ENCODE measurements at places on chromosomes 5 and 9.

DNA sequence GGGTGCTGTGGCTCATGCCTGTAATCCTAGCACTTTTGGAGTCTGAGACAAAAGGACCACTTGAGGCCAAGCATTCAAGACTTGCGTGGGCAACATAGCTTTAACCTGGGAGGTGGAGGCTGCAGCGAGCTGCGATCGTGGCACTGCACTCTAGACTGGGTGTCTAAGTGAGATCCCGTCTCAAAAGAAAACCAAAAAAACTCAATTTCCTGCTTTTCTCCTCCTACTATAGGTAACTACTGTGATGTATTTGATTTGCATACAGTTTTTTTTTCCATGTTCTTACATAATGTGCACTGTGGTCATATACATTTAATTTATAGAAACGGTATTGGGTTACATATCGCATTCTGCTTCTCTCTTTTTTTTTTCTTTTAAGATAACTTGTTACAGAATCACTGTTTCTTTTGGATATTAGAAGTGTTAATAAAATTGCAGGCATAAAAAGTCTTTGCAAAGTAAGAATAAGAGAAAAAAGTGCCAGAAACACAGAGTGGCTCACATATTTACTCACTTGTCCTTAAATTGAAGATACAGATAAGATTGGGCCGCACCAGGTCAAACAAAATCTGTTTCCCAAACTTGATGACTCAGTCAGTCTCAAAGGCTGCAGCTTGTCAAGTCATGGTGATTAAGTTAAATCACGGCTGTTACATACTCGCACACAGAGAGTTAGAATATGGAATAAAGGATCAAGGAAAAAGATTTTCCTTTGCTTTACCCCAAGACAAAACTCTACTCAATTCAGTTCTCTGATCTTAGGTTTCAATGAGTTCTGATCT, 2.0 kb upstream of the PTGR1 start:
- no peak for DNase-seq

GRCh38 chr5:136104306-136104965, 28.2 kb upstream of the SMAD5 start:
- no peak for DNase-seq

- DNase-seq, result no peak
Measured at GRCh38 chr9:101463397-101463796, 27.8 kb upstream of the ALDOB start.

DNA sequence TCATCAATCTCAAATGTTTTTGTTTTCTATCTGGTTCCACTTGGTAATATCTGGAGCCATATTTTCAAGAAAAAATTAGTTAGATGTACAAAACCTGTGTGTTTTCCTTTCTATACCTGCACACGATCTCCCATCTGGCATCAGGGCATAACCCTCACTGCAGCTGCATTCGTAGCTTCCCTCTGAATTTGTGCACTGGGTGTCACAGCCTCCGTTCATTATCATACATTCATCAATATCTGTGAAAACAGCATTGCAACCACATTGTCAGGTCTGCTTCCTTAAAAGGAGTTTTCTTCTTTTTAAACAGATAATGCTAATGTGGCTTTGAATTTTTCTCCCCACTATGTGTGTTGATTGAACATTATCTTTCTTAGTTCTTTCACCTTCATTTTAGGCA, 202.7 kb downstream of the FBN2 start:
- DNase-seq, result no peak

- DNase-seq, result no peak
Measured at GRCh38 chr9:81861644-81862043, 66.6 kb upstream of the SPATA31D4 start.

DNA sequence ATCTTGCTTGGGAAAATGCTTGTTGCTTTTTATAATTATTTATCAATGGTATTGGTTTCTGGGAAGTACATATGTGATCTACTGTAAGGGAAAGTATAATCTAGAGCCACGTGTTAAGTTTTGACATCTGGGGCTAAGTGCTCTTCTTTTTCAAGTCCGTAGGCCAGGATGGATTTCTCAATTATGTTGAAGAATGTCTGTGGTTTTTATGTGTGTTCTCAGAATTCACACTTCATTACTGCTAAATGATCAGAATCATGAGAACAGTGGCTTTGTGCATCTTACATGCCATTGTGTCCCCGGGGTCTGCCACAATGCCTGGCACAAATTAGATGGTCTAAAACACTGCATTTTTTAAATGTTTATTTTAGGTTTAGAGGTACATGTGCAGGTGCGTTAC, 14.5 kb upstream of the AUH start:
- no peak for DNase-seq

DNA sequence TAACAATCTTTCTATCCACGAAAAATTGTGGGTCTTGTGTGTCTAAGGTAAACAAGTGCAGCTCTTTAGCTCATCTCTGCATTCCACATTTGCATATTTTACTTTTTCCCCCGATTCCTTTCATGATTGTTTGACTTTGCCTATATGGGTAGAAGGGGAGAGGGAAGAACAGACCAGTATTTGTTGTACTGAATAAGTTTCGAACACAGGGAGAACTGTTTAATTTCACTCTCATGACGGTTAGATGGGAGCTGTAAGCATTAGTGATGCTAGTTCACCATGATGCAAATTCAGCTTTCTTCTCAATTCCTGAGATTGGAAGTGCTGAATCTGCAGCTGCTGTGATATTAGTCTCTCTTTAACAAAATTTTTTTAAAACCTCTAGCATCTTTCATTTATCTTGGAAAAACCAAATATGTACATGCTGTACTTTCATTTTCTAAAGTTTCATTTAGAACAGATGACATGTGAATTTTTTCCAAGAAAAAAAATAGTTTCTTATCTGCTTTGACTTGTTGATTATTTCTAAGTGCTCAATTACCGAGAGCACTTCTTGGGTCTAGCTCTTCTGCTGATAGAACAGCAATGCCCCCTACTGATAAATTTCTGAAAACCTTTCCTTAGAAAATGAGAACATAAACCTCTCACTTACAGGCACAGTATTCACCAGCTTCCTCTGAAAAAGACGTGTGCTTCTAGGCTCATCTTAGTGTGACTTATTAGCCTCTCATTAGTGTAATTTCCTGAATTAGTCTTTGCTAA, 149.5 kb downstream of the BAAT start:
- peak; percentile 7 for DNase-seq

DNA sequence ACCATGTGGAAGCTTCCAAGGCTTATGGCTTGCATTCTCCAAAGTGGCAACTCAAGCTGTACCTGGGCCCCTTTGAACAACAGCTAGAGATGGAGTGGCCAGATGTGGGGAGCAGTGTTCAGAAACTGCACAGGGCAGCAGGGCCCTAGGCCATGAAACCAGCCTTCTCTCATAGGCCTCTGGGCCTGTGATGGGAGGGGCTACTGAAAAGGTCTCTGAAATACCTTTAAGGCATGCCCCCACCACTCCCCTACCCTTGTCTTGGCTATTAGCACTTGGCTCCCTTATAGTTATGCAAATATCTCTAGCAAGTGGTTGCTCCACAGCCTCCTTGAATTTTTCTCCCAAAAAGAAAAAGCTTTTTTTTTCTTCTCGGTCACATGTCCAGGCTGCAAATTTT, 1014.6 kb downstream of the DTWD2 start:
- no peak for DNase-seq

Data from GM13977 (cell line).